Placental pericyte (primary cell): ENCODE measurements at places on chromosomes 3 and 15. TPM values are rescaled to one million over a fixed set of nuclear protein-coding genes. Genes with fewer than 3 reads are reported as not detected.

The KNG1 gene
- not detected in 2 replicates for total RNA-seq

The PLA1A gene
- total RNA-seq = not detected in 2 replicates

The CCRL2 gene
- 0.57 TPM in 1 of 2 replicates, not detected in the other for total RNA-seq

The ZNF662 gene
- total RNA-seq = 1.1 and 1.3 TPM in 2 replicates

The INO80 gene
- 19.7 and 31.2 TPM in 2 replicates for total RNA-seq

The LDHAL6B gene
- total RNA-seq = not detected in 2 replicates

The NIT2 gene
- total RNA-seq = 10.9 and 22.9 TPM in 2 replicates

The APOD gene
- total RNA-seq = 1.3 and 2.0 TPM in 2 replicates

The NR1I2 gene
- total RNA-seq = under 0.01 TPM in 1 of 2 replicates, not detected in the other

The DET1 gene
- total RNA-seq = 9.6 and 10.0 TPM in 2 replicates

The ACVR2B gene
- total RNA-seq = 3.7 and 4.8 TPM in 2 replicates

The CTNNB1 gene
- 766 and 1,077 TPM in 2 replicates for total RNA-seq

The CACNA2D2 gene
- total RNA-seq = not detected in 2 replicates

The CACNA1D gene
- under 0.01 TPM in 2 replicates for total RNA-seq

The MCF2L2 gene
- total RNA-seq = 0.29 TPM in 1 of 2 replicates, not detected in the other

The SEMA6D gene
- 25.8 and 28.2 TPM in 2 replicates for total RNA-seq
